ENCODE measurements at places on chromosomes 16 and 17.

DNA sequence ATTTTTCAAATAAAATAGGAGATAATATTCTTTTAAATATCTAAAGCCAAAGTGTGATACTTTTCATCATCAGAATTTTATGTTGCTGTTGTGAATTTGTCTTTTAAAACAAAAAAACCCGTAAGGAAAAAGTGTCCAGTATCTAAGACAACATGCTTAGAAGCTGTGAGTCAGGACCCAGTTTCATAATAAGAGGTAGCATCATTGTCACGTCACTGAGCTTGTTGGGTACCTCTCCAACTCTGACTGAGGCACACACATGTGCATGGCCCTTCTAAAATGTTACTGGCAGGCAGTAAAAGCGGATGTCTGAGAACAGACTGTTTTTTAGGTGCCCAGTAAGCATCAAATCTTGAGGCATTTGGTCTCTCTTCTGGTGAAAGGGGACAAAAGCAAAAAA is 2.5 kb downstream of the CIAPIN1 start:
- DNase-seq, result peak; percentile 27

- peak; percentile 19 for DNase-seq
Measured at GRCh38 chr16:2154533-2155090, 970 bp upstream of the TRAF7 start.

GRCh38 chr17:36533935-36534839 is 481 bp downstream of the MYO19 start:
- DNase-seq, result peak; percentile 47

DNA sequence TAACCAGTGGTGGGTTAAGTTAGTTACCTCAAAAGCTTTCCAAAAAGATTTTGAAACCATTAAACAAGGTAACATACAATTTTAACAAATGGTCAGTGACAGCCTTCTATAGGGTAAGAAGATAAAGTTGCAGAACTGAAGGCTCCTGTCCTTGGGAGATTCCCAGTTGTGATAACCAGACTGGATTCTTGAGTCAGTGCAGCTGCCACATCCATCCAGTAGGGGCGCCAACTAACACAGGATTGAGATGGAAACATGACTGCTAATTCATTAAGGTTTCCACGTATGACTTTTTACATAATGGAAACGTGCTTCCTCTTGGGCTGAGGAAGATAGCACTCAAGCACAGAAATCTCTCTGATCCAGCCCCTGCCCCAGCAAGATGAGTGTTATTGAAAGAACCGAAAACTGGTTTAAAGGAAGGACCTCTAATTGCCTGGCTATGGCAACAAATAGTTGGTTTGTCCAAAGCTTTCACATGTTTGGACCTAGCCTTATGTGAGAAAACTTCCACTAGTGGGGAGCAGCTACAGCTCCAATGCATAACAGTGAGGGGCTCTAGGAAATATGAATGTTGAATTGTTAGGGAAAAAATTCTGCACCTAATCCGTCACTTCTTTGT is 269.8 kb upstream of the MYOCD start:
- DNase-seq, result peak; percentile 6
